ENCODE measurements at places on chromosomes 2 and 18.

DNA sequence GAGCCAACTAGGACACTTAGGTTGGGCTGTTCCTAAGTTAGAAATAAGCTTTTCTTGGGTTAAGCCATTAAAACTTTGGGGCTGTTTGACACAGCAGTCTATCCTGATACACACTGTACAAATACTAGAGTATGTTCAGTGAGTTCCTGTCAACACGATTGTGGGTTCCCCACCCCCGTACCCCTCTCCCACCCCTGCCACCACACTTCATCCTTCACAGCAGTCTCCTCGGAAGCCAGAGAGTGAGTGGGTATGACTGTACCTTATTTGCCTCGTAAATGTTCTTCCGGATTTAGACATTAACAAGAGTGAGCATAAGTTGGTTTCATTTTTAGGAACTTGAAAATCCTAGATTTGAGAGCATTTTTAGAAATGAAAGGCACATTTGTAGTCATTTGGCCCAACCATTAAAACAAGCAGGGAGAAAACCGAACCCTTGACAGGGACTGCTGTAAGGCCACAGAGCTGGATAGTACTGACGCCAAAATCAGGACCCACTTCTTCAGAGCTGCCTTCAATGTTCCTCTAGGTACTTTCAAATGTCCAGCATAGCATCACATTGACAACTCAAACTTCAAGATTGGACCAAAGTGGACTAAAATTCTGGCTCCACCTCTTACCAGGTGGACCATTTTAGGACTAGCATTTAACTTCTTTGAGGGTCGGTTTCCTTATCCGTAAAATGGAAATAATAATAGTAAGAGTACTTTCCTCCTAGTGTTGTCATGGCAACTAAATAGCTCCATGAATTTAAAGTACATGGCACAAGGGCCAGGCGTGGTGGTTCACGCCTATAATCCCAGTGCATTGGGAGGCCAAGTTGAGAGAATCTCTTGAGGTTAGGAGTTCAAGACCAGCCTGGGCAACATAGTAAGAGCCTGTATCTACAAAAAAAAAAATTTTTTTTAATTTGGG lies 166.3 kb upstream of the SERTAD2 start:
- DNase-seq = no peak

DNA sequence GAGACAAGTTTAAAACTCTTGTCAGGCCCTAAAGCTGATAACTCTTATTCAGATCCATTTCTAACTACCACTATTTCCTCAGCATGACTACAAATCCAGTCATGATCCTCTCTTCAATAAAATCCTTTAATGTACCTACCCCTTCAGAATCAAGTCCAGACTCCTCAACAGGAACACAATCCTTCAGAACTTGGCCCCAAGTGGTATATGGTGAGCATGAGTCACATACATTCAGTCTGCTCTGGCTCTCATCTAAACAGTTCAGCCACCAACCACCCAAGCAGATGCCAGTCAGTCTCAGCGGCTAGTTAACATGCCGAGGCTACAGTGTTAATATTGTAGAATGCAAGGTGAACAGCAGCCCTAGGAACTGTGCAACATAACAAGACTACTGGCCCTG lies 9.7 kb downstream of the LMAN2L start:
- no peak for DNase-seq

- DNase-seq = no peak
Measured at GRCh38 chr2:6784291-6784690, 81.4 kb downstream of the CMPK2 start.

DNA sequence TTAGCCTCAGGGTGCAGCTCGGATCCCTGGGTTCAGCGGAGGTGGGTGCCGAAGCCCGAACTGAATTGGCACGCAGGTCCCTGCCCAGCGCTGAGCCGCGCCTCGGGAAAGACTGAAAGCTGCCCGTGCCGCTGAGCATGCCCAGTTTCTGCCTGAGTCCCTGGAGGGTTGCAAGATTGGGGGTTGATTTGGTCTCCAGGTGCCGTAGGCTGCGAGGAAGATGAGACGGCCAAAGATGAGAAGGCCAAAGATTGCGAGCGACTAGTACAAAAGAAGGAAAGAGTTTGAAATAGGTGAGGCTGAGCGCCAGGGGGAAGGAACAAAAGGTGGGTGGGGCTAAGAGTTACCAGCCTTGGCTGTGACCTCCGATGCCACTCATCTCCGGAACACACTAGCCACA lies 852 bp upstream of the KCNH7 start:
- DNase-seq = no peak

DNA sequence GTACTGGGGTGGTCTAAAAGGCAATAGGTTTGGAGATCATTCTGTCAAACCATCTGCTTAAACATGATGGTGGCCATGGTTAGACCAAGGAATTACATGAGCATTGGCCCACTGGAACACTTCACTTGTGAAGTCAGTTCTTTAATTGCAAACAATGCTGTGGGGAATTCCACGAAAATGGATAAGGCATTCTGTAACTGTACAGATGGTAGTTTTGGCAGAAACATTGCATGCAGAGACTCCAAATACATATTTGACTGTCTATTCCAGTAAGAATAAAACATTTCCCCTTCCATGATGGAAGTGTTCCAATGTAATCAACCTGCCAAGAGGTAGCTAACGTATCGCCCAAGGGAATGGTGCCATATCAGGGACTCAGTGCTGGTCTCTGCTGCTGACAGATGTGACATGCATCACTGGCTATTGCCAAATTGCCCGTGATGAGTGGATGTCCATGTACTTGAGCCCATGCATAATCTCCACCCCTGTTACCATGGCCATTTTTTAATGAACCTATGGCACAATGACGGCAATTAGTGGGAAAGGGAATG lies 417.9 kb downstream of the CDH7 start:
- no peak for DNase-seq

DNA sequence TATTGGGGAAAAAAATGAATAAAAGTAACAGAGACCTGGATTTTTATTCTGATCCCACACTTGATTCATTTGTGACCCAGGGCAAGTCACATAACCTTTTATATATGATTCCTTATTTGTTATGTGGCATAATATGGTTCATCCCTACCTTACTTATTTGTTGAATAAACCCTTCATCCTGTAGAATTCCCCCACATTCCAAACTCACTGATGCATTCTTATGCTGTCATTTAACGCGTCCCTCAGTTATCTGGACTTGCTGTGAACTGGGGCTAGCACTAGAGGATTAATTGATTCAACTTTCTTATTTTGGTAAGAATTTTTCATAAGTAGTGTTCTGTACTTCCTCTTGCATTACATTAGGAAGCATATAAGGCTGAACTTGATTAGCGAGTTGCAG lies 384.7 kb upstream of the RAB12 start:
- no peak for DNase-seq

- DNase-seq = no peak
Measured at GRCh38 chr2:174844295-174844708, 80.0 kb upstream of the CHRNA1 start.

GRCh38 chr2:44941551-44942234 lies at the start of gene SIX3:
SIX3 (plus strand) TSS chr2:44941702; CDS start chr2:44942105, 403 bp downstream.
- DNase-seq = no peak

- DNase-seq = no peak
Measured at GRCh38 chr18:63342206-63342605, 22.6 kb upstream of the BCL2 start.

GRCh38 chr18:48229552-48229981 lies 179.6 kb downstream of the ZBTB7C start:
- no peak for DNase-seq

DNA sequence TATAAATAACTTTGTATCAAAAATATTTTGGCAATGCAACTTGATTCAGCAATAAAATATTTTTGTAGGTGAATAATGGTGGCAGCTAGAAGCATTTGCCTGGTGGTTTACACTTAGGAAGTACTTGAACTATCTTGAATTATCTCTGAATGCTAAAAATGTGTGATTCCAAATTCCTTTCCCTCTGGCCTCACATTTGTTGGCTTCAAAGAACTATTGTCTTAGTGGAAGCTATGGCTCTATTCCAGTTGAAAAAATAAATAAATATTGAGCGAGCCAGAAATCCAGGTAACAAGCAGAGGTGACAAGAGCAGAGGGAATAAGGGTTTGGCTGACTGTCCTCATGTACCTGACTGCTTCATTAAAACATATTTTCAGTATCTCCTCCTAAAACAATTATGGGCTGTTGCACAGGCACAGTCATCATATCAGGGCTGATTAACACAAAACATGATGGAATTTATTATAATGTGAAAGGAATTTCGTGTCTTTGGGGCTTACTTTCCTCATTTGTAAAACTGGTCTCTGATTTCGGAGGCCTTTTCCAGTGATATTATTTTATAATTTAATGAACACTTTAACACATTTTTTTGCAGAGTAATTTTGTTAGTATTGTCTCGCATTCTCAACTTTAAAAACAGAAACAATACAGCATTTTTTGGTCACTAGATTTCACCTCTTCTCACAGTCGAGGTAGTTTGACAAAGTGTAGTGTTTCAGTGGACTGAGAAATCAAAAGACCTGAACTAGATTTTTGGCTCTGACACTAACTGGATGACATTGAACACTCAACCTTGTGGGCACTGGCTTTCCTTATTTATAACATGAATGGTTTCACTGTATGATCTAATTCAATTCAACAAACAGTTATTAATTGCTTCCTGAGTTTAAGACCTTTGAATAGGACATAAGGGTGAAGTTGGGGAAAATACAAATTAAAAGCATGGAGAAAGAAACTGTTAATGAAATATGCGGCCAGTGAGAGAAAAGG lies 7.8 kb upstream of the CAVIN2 start:
- DNase-seq = no peak

GRCh38 chr2:188102881-188103280 lies 188.8 kb upstream of the GULP1 start:
- DNase-seq = no peak

DNA sequence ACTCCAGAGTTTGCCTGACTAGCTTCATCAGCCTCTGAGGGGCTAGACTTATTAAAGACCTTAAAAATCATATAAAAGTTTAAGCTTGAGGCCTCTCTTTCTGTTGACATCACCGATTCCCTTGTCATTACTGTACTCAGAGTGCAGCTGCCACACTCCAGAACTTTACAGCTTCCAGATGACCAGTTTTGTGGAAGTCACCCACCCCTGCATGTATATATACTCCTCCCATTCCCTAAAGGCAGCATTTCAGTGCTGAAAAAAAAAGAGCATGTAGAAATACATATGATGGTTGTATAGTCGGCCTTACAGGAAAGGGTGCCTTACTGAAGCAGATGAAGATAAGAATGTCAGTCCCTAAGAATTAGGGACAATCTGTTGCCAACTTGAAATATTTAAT lies 117.3 kb downstream of the FEZ2 start:
- no peak for DNase-seq

- no peak for DNase-seq
Measured at GRCh38 chr2:88053296-88053695, 2.3 kb downstream of the KRCC1 start.

DNA sequence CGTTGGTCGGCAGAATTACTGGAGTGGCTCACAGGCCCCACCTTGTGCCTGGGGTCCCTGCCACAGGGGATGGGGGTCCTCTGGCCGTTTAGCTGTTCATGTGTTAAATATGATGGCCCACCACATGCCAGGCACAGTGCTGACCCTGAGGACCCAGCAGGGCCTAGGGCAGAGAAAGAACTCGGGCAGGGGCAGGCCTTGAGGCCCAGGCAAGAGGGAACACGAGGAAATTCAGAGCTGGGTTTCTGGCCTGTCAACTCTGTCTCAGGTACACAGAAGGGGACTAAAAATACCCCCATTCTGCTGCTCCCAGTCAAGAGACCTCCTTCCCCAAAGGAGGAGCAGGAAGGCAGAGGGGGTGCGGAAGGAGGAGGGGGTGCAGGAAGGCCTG lies 66.2 kb downstream of the DNMT3A start:
- no peak for DNase-seq

DNA sequence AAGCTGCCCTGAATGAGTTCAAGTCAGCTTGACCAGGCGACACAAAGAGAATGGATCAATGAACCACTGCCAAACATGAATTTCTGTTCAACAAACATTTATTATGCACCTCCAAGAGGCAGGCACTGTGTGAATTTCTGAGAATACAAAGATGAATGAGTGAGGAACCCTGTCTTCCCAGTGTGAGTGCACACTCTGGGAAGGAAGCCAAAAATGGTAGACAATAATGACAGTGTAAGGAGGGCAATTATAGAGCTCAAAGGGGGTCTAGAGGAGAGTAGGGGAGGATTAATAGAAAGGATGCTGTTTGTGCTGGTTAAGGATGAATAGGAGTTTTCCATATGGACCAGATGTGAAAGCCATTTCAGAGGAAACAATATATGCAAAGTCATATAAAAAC lies 213.4 kb downstream of the DCC start:
- DNase-seq = peak; percentile 20

GRCh38 chr2:219254590-219255201 lies 978 bp upstream of the TUBA4A start:
- DNase-seq = no peak

DNA sequence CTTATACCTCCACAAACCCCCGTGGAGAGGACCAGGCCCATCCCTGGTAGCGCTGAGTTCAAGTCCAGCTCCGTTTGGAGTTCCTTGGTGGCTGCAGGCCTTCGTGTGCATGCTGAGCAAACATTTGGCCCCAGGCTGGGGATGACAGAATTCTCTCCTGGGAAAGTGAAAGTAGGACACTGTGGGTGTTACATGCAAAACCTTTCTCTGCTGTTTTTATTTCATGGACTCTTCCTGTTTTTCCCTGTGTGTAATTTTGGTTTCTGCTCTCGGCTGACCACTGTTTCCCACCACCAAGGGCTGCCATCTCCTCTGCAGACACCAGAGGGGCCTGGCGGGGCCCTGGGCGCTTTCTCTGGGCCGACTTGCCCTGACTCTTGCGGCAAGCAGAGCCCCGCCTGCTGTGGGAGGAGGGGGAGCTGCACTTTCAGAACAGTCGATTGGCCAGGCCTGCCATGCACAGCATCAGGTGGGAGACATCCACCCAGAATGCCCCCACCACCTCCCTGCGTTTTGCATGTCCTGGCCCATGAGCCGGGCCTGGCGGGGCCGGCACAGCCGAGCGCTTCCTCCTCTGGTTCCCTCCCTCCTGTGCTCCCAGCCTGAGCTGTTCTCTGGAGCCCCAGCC lies 102.4 kb downstream of the CABLES1 start:
- DNase-seq = no peak

GRCh38 chr2:64296140-64296480 lies 151.9 kb upstream of the PELI1 start:
- no peak for DNase-seq

DNA sequence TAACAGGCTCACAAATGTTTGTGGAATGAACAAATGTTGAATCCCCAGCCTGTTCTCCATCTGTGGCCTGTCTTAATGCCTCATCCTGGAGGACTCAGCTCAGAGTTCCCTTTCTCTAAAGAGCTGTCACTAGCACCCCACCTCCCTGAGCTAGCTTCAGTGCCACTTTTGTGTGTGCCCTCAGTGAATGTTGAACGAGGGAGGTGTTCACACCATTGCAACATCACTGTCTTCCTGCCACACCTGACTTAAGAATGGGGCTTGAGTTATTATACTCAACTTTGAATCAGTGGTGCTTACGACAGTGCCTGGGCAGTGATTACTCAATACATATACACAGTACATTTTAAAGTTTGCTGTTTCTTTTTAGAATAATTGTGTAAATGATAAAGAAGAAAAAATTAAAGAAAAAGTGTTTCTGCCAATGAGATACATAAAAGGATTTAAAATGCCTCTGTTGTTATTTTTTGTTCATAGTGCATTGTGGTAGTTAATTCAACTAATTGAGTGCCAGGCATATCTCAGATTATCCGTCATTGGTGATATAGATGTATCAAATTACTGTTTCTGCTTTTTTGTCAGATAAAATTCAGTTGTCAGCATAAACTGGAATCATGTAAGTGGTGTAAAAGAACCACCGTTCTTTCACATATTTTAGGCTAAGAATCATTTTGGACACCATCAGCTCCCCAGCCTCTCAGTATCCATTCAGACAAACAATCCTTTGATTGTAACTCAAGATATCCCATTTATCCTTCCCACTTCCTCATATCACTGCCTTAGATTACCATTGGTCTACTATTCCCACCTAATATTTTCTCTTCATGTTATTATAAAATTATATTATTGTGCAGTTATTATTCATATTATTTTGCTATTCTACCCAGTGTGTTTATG lies 304.7 kb downstream of the PTPRM start:
- DNase-seq = no peak

All from NCI-H1417 treated with DMSO at 0.1 percent for 48 hours (cell line).